ENCODE measurements at places on chromosomes 5 and 9.
A peak's percentile ranks its signal among the peaks of the same experiment; 100 is the strongest.

GRCh38 chr5:157187046-157187754, 6.6 kb downstream of the ITK start:
- DNase-seq: no peak

DNA sequence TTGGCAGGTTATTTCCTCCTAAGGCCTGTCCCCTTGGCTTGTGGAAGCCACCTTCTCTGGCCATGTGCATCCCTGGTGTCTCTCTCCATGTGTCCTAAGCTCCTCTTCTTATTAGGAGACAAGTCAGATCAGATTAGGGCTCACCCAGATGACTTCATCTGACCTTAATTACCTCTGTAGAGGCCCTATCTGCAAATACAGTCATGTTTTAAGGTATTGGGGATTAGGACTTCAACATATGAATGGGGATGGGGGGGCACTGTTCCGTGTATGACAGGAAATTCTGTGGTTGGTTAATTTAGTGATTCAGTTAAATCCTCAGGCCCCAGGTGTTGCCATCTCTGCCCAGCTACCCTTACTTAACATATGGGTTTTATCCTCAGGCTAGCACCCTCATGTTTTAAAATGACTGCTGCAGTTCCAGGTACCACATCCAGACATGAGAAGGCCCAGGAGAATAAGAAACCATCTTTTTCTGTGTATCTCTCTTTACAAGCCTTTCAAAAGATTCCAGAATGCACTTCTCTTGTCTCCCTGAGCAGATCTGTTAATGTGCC, 51.9 kb upstream of the RAI14 start:
- DNase-seq: no peak

GRCh38 chr5:175517824-175518450, 39.6 kb downstream of the SFXN1 start:
- DNase-seq: peak; percentile 86

GRCh38 chr5:124823380-124823779, 76.9 kb upstream of the ZNF608 start:
- no peak for DNase-seq

DNA sequence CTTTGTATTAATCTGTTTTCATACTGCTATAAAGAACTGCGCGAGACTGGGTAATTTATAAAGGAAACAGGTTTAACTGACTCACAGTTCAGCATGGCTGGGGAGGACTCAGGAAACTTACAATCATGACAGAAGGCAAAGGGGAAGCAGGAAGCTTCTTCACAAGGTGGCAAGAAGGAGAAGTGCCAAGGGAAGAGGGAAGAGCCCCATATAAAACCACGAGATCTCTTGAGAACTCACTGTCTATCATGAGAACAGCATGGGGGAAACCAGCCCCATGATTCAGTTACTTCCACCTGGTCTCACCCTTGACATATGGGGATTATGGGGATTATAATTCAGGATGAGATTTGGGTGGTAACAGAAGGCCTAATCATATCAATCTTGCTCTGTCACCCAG, 60.9 kb upstream of the CHD1 start:
- no peak for DNase-seq

- DNase-seq: no peak
These were observed 244.4 kb downstream of the RFX3 start for GRCh38 chr9:3281399-3281798.

DNA sequence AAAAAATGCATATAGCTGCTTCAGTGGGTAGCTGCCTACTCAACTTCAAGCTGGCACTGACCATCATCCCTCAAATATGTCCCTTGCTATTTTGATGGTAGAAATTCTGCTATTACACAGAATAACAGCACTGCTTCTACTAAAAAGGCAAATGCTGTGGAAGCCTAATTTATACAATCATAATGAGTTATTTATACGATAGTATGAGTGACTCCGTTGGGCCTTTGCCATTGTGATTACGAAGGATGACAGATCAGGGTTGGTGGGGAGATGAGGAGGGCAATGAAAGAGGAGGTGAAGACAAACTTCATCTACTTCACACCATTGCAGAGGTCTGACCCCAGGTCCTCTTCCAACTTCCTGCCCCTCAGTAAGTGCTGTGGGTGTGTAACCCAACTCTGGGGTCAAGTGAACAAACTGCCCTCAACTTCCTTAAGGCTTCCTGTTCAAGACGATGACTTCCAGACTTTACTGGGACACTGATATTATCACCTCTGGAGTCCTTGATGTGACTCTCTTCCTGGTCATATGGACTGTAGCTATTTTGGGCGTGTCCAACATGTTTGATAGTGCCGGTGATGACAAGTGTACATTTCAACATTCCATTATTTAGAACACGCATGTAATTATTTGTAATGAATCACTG, 74.1 kb upstream of the RPS23 start:
- no peak for DNase-seq

GRCh38 chr9:127887792-127888191, 10.3 kb upstream of the AK1 start:
- no peak for DNase-seq

DNA sequence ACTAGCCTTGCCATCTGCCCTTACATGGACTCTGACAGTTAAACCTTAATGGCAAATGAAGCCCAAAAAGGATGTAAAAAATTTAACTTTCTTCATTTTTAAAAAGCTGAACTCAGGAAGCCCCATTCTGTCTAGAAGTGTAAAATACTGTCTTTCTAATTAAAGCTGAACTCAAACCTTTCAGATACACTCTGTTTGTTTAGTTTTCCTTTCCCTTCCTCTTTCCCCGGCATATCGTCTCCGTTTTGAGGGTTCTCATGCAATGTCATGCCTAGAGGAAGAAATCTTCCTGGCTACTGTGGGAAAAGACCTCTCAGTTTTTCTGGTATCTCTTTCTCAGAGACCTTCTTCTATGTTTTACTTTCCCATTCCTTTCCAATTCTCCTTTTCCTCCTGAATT, 841.5 kb downstream of the DTWD2 start:
- DNase-seq: no peak

DNA sequence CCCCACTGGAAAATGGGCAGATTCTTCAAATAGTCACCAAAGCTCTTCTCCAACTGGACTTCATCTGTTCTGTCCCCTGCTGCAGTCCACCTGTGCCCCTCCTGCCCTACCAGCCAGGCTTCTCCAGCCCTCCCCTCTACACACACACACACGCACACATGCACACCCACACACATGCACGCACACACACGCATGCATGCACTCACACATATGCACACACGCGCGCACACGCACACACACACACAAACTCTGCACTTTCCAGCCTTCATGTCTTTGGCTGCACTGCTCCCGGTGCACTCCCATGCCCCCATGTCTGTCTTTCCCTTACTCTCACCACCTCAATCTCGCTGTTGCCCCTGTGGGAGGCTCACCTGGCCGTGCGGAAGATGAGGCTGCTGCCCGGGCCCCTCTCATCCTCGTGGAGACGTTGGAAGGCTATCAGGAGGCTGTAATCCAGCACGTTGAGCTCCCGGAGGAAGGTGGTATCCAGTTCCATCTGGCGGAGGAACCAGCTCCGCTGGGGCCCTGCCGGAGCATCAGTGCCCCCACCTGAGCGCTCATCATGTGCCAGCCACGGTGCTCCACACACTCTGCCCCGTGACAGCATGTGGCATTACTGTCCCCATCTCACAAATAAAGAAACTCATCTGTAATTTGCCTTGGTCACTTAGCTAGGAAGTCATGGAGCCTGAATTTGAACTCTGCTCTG, 5.7 kb downstream of the PIP5KL1 start:
- no peak for DNase-seq

- DNase-seq: no peak
These were observed 33.3 kb downstream of the TLE1 start for GRCh38 chr9:81656004-81656403.

GRCh38 chr5:110865400-110866094, 126.7 kb downstream of the SLC25A46 start:
- DNase-seq: no peak

GRCh38 chr5:173618927-173619519, 2.6 kb upstream of the BOD1 start:
- DNase-seq: no peak

DNA sequence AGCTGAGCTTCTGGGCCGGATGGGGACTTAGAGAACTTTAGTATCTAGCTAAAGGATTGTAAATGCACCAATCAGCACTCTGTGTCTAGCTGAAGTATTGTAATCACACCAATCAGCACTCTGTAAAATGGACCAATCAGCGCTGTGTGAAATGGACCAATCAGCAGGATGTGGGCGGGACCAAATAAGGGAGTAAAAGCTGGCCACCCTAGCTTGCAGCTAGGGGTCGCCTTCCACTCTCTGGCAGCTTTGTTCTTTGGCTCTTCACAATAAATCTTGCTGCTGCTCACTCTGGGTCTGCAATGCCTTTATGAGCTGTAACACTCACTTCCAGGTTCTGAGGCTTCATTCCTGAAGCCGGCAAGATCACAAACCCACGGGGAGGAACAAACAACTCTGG, 354.0 kb downstream of the PRR16 start:
- no peak for DNase-seq

DNA sequence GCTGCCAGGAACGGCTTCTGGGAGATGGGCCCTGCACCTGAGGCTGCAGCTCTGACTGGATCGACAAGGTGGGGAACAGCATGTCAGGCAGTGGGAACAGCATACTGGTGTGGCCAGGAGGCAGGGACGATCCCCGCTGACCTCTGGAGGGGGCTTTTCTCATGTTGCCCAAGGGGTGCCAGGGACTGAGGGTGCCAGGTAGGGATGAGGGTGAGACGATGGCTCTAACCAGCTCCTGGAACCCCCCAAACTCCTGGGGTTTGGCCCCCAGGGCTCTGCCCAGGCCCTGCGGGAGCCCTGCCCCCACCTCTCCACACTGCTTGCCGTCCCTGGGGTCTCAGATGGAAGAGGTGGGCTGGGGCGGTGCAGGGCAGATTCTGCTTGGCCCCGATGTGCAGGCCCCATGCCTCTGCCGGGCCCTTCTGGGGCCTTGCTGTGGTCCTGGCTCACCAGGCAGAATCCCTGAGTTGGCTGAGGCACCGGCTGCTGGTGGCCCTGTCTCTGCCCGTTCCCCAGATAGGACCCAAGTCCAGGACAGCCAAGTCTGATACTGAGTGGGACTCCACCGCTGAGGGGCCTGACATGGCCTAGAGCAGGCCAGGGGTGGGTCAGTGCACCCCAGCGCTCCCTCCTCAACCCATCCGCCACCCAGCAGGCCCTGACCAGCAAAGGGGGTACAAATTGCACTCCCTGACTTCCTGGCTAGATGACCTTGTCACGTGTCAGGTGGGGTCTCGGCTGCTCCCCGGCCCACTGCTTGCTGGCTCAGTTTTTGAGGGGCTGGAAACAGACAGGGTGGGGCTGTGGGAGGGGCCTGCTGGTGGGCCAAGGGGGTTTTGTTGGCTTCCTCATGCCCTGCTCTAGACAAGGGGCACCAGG, 28.4 kb upstream of the RNF130 start:
- DNase-seq: no peak

GRCh38 chr5:160434022-160434531, 12.4 kb downstream of the PTTG1 start:
- DNase-seq: no peak

DNA sequence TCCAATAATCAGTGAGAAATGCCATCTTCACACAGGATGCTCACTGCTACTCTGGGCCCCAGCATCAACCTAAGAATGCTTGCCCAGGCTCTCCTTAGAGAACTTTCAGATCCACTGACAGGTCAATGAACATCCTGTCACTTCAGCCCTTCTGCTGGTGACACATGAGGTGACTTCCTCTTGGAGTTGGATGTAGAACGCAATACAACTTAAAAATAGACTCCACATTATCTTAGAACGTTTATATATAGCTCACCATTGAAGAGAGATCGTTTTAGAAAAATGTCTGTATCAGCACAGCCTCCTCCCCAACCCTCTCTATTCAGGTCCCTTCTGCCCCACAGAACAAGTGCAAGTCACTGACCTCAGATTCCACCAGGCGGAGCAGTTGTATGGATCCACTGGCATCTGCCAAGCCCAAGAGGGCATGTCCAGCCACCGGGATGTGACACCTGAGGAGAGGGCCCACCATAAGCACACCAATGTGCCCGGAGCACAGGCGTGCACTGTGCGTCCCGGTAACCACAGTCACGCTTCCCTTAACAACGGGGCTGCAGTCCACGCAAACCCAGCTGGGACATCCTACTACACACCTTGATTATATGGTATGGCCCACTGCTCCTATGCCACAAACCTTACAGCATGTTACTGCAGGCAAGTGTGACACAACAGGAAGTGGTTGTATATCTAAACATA, 2.9 kb downstream of the DPH7 start:
- no peak for DNase-seq

DNA sequence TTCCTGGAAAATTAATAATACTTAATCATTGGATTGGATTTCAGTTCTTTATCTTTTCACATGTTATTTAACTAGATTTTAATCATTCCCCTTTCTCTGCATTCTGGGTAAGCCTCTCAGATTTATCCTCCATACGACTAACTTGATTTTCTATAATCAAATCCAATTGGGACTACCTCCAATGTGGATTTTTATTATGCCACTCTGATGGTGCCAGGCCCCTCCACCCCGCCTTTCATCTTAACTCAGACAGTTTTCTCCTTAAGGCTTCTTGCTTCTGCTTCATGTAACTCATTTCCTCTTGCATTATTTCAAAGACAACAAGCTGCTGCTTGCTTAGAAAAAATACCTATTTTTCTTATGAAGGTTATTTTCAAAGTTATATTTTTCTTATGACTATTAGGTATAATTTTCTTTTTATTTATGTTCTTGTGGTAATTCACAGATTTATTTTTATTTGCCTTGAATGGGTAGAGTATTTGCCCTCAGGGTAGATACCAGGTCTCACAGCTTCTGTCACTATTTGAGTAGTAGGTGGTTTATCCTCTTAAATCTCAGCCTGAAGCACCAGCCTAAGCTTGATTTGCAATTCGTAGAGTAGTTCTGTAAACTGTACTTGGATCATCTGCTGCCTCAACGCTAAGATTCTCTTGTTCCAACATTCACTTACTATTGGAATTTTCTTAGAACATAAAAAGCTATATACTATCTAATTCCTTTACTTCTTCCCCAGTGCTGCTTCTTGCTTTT, 659.0 kb upstream of the ARRDC3 start:
- no peak for DNase-seq

DNA sequence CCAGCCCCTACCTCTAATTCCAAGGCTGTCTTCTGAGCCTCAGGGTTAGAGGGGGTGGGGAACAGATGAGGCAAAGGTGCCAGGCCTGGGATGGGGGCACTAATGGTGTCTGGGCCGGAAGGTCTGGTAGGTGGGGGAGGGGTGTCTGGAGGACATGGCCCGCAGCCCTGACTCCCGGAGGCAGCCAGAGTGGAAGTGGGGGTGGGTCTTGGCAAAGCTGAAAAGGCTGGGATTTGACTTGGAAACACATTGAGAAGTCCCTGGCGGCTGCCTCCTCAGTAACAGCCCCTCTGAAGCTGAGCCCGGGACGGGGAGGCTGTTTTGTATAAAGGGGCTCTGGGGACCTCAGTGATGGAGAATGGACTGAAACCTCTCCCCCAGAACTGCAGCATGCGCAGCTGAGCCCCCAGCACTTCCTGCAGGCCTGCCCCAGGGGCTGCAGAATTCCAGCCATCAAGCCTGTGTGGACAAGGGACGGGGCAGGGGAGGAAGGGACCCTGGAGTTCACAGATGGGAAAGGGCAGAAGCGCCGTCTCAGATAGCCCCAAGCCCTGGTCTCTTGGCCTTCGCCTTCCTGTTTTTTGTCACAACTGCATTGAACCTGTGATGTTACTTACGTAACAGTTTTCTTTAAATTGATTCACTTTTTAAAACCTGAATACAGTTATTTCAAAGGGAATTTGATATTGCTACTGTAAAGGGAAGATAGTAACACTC, 49.3 kb upstream of the SYNPO start:
- DNase-seq: no peak

- no peak for DNase-seq
These were observed 19.3 kb downstream of the KYAT1 start for GRCh38 chr9:128862401-128862851.

Measured in stimulated activated CD4-positive, alpha-beta T cell treated with anti-CD3 and anti-CD28 coated beads, TNF-alpha, amount 100 ng/mL, for 24 hours (primary cell).